Mononuclear cell (primary cell): ENCODE measurements at places on chromosomes 6 and 20. TPM values are rescaled to one million over a fixed set of nuclear protein-coding genes. Genes with fewer than 3 reads are reported as not detected.

The MCHR2 gene
- not detected for total RNA-seq

The COL9A3 gene
- not detected for total RNA-seq

The GTSF1L gene
- total RNA-seq, result not detected

The COL12A1 gene
- 0.21 TPM for total RNA-seq

The CD93 gene
- total RNA-seq, result 85.5 TPM

The NKX2-4 gene
- not detected for total RNA-seq

The CNR1 gene
- total RNA-seq, result 0.42 TPM

The PACRG gene
- total RNA-seq, result 0.73 TPM

The NKAIN4 gene
- not detected for total RNA-seq

The ZNF343 gene
- 3.1 TPM for total RNA-seq

The KIF13A gene
- 18.1 TPM for total RNA-seq

The IRF4 gene
- total RNA-seq, result 41.3 TPM

The OPRM1 gene
- not detected for total RNA-seq
